Nucleus accumbens (tissue), 56 donors: ENCODE measurements at places on chromosomes 6 and 20.

DNA sequence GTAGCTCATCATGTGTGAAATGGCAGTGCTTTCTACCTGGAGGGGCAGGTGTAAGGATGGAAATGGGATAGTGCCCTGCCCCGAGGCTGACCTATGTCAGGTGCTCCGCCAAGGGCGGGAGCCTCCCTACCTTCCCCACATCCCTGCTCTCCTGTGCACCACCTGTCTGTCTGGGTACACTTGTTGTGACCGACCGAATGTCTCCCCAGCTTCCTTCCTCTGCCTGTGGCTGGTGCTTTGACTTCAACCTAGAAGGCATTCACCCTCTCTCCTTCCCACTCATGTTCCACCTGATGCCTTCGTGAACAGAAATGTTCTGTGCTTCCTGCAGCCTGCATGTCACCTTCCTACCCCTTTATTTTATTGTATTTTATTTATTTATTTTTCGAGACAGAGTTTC, 114.8 kb downstream of the SCML4 start:
- DNase-seq: no peak

GRCh38 chr6:16850681-16851026, 89.4 kb upstream of the ATXN1 start:
- DNase-seq: no peak

GRCh38 chr6:110399219-110400071, 15.9 kb downstream of the DDO start:
- DNase-seq: no peak

DNA sequence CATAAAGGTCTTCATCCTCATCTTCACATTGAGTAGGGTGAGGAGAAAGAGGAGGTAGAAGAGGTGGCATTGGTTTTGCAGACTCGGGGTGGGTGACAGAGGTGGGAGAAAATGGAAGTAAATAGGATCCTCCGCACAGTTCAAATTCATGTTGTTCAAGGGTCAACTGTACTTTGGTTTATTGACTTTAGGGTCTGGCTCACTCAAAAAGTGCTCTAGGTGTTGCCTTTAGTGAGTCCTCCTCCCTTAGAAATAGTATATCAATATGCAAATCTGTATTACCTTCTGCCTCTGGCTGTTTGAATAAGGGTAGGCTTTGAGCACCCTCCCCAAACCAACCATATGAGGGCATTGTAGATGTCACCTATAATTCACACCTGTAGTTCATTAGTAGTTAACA, 54.7 kb downstream of the KIF6 start:
- no peak for DNase-seq

DNA sequence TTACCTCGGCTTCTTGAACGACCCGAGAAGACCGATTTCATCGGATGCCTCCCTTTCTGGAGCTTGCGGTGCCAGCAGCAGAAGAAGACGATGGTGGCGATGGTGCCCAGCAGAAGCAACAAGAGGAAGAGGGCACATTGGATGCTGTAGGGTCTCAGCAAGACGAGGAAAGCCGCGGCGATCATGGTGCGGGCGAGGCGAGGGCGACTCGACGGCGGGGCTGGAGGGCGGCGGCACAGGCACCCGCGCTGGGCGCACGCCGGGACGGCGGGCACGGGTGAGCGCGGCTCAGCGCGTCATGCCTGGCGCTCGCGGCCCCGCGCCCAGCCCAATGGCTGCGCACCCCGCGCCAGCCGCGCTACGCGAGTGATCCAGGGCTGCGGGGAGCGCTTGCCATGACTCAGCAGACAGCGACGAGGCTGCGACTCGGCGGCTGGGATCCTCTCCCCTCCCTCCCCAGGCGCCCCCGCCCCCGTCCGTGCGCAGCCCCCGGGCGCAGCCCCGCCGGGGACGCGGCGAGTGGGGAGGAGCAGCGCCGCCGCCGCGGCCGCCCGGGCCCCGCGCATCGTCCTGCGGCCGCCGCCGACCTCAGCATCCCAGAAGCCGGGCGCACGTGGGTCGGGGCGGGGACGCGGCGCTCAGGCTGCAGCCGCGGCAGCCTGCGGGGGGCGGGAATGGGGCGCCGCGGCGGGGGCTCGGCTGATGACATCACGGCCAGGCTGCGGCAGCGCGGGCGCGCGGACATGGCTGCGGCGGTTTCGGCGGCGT, at the start of gene BEND6:
BEND6 (plus strand) TSS at position 705 of the 768 bp plus-strand sequence. CDS start 26,704 bp downstream, outside the sequence.
- peak; percentile 71 for DNase-seq

GRCh38 chr6:123462152-123462551, 174.6 kb downstream of the TRDN start:
- DNase-seq: no peak

- DNase-seq: no peak
Measured at GRCh38 chr20:54221353-54221752, 13.5 kb downstream of the PFDN4 start.

DNA sequence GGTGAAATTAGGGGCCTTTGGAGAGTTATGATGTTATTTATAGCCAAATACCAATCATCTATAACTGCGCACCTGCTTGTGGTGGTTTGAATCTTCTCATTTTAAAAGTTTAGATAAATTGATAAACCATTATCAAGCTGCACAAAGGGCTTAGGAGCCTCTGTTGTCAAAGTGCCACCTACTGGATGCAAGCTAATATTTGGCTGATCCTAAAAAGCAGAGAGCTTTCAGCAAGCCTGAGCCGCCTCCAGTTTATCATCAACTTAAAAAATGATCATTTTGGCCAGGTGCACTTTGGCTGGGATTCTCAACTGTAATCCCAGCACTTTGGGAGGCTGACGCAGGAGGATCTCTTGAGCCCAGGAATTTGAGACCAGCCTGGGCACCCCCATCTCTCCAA, 58.5 kb upstream of the ATXN1 start:
- no peak for DNase-seq

DNA sequence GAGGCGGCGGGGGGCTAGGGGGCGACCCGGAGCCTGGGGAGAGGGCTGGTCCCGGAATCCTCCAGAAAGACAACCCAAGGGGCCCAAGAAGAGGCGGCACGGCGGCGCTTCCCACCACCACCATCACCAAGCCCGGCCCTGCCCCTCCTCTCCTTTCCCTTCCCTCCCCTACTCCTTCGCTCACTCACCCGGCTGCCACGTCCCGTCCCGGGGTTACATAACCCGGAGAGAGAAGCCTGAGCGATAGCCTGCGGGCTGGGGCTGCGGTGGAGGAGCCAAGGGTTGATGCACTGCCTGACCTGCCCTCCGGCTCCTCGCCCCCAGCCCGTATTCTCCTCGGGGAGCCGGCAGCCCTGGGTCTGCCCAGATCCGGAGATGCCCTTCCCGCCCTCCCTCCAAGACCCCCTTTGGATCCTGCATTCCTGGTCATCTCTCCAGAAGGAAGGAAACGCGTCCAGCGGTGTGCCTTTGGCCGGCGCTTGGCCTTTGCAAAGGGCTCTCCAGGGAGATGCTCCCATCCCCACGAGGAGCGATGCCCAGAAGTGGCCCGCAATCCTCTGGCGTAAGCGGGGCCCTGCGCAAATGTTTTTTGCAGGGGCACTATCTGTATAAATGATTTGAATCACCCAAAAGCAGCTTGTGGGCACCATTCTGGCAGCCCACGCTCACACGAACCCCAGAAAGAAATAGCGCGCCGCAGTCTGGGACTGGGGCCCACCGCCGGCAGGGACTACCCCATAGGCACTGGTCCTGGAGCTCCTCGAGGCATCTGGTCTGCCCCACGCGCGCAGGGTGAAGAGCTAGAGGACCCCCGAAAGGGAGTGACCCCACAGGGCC, 4.6 kb upstream of the CPXM1 start:
- DNase-seq: no peak

DNA sequence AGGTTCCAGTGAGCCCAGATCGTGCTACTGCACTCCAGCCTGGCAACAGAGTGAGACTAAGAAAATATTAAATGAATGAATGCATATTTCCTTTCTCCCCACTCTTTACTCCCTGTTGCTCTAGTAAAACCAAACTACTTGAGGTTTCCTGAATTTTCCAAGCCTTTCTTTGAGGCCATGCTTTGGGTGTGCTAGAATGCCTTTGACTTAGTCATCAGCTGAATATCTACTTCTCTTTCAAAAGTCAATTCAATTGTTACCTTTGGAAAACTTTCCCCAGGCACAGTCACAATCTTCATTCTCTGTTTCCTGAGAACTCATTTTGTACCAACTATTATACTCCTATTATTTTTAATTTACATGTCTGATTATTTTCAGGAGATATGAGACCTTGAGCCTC, 27.5 kb upstream of the CEP85L start:
- DNase-seq: no peak

GRCh38 chr6:78513856-78514255, 353.5 kb upstream of the IRAK1BP1 start:
- DNase-seq: no peak

DNA sequence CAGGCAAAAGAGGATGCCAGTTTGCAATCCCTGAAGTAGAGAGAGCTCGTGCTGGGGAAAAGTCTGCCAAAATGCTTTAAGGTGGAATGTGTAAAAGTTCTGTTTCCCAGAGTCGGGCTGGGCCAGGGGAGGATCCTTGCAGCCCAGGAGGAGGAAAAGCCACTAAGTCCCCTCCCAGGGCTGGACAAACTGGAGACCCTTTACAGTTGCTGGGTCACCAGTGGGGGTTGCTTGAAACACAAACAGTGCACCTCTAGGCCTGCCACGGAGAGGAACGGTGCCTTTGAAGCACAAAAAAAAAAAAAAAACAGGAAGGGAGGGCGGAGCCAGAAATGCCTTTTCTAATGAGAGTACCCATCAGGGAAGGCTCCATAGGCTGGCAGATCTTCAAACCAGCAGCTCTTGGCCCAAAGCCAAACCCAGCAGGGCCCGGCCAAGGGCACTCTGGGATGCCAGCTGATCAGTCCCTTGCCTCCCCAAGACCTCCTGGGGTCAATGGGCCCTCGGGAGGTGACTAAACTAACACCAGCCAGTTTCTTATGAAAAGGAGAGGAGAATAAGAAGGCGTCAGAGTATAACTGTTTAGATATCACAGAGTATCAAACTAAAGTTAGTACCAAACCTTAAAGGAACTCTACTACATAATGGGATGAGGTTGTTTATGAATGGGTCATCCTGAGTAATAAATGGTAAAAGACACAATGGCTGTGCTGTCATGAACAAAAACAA, 23.7 kb downstream of the HLA-A start:
- peak; percentile 63 for DNase-seq

DNA sequence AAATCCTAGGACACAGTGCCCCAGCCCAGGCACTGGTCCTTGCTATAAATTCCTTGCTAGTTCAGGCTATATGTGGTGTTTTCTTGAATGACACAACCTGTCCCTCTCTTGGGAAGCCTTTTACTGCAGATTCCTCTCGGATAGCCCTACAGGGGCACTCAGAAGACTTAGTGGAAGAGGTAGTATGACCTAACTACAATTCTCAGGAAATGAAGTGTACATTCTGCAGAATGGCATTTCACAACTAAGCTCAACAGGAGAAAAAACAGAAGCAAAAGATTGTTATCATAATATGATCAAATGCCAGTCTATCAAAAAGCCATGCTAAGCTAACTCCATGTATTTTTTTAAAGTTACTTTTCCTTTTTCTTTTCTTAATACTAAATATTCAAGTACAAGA, 66.3 kb upstream of the FBXL4 start:
- no peak for DNase-seq

- DNase-seq: no peak
Measured at GRCh38 chr6:166586424-166587156, at the start of gene RAMACL. RAMACL (minus strand) TSS chr6:166586678; CDS start chr6:166586477, 201 bp downstream.

DNA sequence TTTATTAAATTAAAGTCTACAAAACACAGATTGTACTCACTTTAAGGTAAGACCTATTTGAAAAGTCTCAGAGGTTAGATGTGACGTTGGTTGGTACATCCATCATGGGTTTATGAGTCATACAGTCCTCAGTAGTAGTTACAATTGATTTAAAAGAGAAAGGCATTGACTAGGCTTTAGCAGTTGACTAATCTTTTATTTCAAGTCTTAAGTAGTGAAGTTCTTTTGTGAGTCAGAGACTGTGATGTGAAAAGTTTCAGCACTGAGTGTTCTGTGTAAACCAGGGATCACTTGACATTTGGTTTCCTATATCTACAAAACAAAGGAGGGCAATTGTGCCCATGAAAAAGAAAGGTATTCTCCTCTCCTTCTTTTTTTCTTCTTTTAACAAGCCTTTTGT, 221.3 kb downstream of the GRIK2 start:
- no peak for DNase-seq

DNA sequence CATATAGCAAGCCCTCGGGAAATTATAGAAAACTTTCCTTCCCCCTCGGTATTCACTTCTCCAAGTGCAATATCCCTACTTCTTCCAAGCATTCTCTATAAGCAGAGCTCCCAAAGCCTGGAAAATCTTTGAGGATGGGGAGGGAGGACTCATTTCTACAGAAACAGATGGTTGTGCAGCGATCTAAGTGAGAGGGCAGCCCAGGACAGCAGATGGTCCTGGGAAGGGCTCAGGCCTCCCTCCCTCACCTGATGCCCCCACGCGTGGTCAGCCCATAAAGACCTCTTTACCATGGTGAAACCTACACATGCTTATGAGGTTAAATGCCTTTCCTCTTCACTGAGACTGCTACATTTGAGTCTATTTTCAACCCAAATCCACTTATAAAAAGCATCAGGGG, 319.6 kb upstream of the QKI start:
- no peak for DNase-seq

GRCh38 chr6:14192216-14192788, 74.7 kb downstream of the CD83 start:
- DNase-seq: no peak
